Uterus (tissue), 4 donors: ENCODE measurements at places on chromosomes 1 and 21. TPM values are rescaled to one million over a fixed set of nuclear protein-coding genes. Genes with fewer than 3 reads are reported as not detected.

- no peak for DNase-seq
Measured at GRCh38 chr1:30446095-30446494, 277.3 kb downstream of the MATN1 start.

- no peak for DNase-seq
Measured at GRCh38 chr1:23184212-23184934, 15.7 kb upstream of the LUZP1 start.

DNA sequence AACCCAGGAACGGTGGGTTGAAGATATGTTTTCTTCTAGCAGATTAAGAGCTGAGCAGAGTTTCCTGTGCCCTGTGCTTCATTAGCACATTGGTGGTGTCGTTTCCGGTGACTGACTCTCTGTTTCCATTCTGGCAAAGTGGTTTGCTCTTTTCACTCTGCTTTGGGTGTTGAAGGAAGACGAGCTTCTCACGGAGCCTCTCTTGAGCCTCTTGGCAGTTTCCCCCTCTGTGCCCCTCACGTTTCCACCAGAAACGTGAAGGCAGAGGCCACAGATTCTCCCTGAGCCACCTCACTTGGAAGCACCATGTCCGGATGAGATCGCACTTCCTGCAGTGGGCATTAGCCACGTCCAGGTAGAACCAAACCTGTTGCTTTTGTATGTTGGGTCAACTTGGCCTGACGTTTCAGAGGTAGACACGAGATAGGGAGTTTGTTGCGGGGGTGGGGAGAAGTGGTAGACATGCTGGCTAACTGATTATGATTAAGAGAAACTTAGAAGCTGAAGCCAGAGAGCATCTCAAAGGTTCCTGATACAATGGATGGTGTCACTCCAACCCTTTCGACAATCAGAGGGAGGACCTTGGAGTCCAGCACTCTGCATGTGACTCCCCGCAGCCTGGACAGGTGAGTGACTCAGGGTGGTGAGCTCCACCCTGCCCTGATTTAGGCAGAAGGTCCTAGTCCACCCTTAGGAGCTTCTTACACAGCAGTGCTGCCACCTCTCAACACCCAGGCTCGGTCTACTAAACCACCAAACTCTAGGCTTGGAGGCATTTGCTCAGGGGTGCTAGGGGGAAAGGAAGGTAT lies at the start of gene LAX1:
Gene LAX1 (plus strand): TSS at position 155 of the 809 bp plus-strand sequence. CDS start 383 bp downstream, at position 538.
- DNase-seq = no peak

GRCh38 chr1:205986861-205987260 lies 16.3 kb downstream of the RAB7B start:
- no peak for DNase-seq

- no peak for DNase-seq
Measured at GRCh38 chr1:172950528-172950927, 100.2 kb downstream of the TNFSF18 start.

GRCh38 chr1:205528887-205529825 lies 24.7 kb downstream of the CDK18 start:
- peak; percentile 79 for DNase-seq

- no peak for DNase-seq
Measured at GRCh38 chr1:33057095-33057494, 20.4 kb upstream of the AK2 start.

DNA sequence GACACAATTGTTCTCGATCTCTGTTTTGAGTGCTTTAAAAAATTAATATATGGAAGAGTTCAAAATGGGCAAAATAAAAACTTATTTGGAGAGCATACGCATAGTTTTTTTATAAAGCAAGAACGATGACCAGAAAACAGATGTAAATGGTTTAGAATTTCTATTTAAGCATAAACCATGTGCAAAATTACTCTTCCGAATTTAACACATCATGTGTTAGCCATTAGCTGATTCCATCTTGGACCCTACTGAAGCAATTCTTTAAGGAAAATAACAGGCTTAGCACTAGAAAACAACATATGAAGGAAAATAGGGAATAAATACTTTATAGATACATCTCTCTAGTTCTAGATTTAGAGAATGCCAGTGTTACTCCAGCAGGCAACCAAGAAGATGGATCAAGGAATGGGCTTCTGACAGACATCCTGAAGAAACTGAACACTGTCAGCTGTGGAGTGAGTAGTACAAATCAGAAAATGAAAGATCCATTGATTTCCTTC lies 26.7 kb downstream of the CDC7 start:
- DNase-seq = no peak

DNA sequence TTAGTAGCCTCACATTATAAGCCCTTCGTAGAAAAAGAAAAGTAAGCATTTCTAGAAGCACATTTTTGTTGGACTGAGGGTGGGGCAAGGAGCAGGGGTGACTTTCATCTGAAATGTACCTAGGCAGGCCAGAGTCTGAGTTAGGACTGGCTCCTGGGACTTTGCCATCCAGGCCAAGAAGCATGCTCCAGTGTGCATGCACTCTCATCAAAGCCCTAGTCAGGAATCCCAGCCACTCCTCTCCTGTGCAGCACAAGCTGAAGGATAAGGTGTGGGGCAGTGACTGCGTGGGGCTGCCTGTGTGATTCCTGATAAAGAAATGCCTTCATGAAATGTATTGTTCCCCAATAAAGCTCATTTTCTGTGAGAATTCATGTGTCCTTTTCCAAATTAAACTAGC lies 88.2 kb downstream of the GFI1 start:
- DNase-seq = no peak

- peak; percentile 39 for DNase-seq
Measured at GRCh38 chr1:15684042-15684461, at the start of gene PLEKHM2. TSS of gene PLEKHM2 (plus strand) at chr1:15684320. CDS start at chr1:15684559, 239 bp downstream.

- no peak for DNase-seq
Measured at GRCh38 chr21:32360401-32360975, 32.3 kb downstream of the URB1 start.

DNA sequence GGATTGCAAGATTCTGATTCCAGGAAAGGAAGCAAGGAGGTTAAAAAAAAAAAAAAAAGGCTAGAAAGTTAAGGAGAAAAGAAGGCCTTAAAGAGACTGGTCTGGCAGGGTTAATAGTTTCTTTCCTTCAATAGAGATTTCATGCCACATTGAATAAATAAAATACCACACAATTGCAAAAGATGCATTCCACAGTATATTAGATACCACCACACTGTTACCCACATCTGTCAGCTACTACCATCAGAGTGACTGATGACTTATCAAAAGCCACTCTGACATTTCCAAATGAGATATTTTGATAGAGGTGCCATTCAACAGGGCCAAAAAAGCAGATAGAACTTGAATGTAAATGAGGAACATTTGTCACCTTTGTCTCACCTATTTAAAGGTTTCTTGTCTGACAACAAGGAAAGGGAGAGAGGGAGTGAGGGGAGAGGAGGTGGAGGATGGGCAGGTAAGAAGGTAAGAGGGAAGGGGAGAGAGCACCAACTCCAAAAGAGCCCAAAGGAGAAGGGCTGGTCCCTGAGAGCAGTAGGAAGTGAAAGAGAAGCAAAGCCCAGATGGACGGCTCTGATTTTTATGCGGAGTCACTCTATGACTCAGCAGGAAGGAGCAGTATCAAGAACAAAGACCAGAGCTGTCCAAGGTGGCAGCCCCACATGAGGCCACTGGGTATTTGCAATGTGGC lies 38.3 kb downstream of the LRRN2 start:
- DNase-seq = no peak

DNA sequence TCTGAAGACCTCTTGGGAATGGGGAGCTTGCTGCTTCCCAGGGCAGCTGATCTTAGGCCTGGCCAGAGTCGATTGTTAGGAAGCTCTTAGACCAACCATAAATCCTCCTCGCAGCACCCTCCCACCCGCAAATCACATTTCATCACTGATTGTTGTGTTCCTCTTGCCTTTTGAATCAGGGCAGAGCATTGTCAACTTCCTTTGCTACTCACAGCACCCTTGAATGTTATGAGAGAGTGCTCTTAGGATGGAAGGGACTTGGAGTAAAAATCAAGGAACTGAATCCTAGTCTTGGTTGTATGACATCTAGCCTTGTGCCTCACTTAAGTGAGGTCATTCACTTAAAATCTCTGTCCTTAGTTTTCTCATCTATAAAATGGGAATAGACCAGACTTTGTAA lies 3.0 kb downstream of the VASH2 start:
- DNase-seq = no peak

DNA sequence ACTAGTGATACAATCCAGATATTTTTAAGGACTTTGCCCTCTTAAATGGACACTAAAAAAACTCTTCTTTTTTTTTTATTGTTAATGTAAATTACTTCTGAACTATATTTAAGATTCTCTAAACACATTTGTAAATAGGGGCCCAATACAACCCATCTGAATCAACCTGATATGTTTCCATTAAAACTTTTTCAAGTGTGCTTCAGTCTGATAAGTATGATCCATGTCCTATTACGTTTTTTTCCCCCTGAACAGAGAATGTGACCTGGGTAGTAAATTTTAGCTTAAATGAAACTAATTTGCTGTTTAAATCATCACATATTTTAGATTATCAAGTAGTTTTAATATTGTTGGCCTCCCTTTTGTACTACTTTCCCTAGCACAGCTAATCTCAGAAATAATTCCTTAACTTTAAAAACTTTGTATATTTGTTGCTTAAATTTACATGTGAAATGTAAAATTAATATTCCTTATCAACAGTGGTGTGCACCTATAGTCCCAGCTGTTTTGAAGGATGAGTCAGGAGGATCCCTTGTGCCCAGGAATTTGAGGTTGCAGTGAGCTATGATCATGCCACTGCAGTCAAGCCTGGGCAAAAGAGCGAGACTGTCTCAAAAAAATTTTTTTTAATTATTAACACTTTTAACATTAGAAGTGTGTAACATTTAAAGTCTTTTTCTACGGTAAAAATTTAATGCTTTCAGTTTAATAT lies 3.0 kb upstream of the PKN2 start:
- DNase-seq = no peak

DNA sequence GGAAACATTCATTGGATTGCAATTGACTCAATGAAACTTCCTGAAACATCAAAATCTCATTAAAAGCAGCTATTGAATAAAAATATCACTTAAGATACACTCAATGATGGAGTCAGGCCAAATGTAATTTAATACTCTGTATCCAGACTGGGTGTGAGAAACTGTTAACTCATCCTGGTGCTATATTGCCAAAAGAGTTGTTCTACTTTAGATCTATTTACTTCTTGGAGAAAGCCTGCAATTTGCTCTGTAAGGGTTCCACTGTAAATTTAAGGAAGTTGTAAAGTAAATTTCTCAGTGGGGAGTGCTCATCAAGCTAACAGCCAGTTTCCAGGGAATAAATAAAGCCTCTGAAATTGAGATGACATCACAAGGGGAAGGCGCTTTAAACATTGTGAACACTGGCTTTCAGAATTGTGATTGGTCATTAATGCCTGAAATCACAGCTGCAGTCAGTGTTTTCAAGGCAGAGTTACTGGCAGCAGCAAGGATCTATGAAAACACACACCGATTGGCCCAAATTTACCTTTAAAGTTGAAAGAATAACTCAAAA lies 91.4 kb downstream of the OLFM3 start:
- DNase-seq = no peak

DNA sequence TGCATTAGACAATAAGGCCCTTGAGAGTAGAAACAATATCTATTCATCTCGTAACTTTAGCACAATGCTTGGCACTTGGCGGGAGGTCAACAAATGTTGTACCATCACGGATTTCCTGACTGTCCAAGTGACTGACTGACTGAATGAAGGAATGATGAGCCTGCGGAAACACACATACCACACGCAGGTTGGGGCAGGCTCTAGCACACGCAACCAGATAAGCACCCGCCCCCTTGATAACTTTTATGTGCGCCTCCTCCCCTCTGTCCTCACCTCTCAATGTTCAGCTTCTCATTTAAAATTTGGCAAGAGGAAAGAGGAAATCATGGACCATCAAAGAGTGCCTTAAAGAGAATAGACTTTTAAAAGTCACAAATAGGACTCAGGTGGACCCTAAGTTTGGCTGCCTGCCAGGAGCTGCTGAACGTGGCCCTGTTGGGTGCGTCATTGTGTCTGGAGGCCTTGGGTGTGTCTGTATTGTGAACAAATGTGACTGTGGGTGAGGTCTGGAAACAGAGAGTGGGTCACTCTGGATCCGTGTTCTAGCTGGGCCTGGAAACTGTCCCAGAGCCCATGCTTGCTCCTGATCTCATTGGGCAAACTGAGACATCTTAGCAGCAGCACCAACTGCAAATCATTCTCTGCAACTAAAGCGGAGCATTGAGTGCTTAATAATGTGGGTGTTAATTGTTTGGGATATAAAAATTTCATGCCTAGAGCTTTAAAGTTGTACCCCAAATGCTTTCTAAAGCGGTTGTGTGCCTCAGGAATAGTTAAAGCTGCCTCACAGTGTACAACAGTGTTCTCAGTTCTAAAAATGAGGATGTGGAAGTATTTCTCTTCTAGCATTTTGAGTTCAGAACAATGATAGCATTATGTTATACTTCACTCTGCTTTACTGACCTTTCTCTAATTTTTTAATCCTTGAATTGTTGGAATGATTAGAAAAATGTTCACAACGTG lies 47.6 kb upstream of the ABCG1 start:
- DNase-seq = no peak

DNA sequence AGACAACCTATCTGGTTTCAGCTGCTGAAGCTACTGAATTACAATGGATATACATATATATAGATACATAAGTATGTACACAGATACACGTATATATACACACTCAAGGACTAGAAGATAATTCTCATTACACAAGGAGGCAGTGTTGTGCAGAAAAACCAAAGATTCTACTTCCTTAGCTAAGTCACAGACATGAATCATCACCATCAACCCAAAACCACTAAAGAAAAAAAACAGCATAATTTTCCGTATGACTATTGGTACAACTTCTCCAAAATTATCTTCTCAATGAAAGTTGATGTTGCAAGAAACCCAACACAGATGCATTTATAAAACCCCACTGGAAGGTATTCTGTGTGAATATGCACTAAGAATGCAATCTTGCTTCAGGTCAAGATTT lies 36.8 kb upstream of the RPF1 start:
- DNase-seq = no peak

Gene GRIK3
- not detected for total RNA-seq

Gene HAO2
- not detected for total RNA-seq

Gene GNAT2
- not detected for total RNA-seq

Gene PPFIA4
- not detected for total RNA-seq
